ENCODE measurements at places on chromosomes 3 and 15.

DNA sequence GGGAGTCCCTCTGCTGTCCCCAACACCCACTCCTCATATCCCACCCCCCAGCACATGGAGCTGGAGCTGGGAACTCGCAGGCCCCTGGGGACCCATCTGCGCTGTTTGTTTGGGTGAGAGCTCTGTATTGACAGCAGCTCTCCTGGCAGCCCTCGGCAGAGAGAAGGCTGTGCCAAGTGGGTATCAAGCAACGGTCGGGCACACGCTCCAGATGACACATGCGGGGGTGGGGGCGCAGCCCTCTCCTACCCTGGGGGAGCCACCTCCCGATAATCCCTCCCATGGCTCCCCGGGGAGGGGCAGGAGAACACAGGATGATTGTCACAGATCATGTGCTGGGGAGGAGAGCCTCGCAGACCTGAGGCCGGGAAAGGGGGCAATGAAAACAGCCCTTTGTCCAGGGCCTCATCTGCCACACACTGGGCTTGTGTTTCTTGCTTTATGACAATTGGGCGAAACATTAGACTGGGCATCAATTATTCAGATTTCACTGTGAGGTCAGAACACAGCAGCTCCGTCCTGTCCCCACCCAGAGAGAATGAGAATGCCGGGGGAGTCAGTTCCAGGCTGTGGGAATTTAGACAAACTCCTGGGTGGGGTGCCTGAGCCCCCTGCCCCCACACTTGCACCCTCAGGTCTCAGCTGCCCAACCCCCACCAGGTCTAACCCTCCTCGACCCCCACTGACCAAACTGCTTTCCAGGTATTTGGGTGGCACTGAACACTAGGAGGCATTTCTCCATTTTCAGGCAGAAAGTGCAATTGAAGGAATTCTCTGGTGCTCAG is 46.4 kb upstream of the KLF13 start:
- no peak for DNase-seq

GRCh38 chr3:12097971-12098370 is 60.7 kb downstream of the TIMP4 start:
- DNase-seq: no peak

DNA sequence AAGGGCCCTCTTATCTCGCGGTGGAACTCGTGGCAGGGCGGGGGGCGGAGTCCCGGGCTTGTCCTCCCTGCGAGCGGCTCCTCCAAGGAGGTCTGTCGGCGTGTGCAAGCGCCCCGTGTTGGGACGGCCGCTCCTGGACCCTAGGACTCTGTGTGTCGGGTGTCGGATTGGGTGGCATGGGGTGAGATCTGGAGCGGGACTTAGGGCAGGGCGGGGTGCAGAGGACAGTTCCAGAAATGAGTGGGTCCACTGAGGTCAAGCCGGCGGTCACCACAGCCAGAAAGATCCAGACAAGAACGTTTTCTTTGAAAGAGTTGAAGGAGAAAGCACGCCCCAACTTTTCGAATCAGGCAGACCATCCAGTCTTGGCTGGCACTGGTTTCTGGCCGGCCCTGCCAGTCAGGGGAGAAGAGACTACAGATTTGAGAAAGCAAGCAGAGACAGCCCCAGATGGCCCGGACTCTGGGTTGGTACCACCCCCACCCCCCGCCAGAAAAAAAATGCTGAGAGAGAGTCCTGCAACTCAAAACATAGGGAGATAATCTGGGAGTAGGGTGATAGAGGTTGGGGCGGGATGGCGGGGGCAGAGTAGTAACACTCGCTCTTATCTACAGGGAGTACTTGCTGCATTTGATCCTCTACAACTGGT is 784 bp upstream of the CISH start:
- DNase-seq: no peak

DNA sequence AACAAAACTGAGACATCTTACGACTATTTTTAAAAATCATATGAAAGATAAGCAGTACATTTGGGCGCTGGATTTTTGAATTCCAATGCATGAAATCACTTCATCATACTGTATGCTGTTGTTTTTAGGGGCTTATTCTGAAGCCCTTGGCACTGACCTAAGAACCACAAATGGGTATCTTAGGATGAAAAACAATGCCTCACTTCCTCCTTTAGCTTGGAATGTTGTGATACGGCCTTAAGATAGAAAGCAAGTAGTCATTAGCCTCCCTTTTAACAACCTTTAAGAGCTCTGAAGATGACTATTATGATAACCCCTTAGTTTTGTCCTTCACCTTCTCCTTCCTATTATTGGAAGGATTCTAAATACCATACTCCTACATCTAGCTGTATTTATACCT is 289.8 kb downstream of the ARPP21 start:
- no peak for DNase-seq

DNA sequence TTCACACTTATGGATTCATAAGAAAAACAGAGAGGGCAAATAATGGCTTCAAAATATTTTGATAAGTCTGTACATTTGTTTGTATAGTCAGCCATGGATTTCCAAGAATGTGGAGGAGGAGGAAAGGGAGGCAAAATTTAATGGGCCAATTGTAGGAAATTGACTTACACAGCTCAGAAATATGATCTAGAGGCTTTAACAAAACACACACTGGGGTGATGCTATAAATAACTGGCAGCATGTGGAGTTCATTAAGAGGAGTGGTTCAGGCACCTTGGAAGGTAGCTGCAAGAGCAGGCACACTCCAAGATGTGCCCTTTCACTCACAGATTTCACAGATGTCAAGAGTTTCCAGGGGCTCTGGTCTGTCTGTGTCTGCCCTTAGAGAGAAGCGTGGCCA is 193.4 kb upstream of the RASGRP1 start:
- DNase-seq: no peak

DNA sequence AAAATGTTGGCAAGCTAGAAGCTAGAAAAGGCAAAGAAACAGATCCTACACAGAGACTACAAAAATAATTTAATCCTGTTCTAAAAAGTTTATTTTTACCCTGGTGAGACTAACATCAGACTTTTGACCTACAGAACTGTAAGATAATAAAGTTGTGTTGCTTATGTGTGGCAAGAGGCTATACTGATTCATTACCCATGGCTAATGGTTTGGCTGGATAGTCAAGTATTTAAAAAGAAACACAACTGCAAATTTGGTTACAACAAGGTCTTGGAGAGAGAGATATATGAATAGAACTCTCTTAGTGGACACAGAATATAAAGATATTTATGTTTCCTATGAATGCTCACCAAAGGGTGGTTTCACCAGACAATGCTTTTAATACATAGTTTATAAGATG is 364.2 kb upstream of the PLSCR5 start:
- no peak for DNase-seq

DNA sequence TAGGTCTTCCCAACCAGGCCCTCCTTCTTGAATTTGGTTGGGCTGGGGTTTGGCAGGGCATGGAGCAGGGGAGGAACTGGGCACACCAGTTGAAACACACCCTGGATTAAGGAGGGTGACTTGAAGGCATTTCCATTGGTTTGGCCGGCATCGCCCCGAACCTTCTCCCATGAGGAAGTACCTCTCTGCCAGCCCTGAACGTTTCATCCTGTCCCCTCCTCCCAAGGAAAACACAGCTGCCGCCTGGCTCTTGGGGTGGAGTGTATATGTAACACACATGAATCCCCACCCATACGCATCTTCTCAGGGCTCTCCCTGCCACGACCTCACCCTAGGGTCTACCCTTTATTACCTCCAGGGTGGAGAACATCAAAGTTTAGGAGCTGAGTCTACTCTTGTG is 14.6 kb downstream of the UBAP1L start:
- DNase-seq: no peak

GRCh38 chr15:64453689-64454037 is 6.7 kb upstream of the ZNF609 start:
- no peak for DNase-seq

DNA sequence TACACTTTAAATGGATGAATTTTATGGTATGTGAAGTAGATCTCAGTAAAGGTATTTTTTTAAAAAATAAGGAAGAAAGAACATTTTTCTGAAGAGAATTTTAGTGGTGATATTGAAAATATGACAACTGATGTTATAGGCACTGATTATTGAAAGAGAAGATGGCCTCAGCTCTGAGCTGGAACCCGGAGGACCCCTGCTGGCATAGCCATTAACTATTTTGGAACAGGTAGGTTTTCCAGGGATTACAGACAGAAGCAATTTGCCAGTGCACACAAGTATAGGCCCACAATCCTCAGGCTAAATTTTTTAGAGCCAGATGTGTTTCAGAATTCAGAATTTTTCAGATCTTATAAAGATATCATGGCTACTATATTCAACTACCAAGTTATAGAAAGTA is 315.9 kb upstream of the GPR149 start:
- no peak for DNase-seq

- DNase-seq: no peak
These were observed 679 bp downstream of the RPL35A start for GRCh38 chr3:197950677-197951061.

DNA sequence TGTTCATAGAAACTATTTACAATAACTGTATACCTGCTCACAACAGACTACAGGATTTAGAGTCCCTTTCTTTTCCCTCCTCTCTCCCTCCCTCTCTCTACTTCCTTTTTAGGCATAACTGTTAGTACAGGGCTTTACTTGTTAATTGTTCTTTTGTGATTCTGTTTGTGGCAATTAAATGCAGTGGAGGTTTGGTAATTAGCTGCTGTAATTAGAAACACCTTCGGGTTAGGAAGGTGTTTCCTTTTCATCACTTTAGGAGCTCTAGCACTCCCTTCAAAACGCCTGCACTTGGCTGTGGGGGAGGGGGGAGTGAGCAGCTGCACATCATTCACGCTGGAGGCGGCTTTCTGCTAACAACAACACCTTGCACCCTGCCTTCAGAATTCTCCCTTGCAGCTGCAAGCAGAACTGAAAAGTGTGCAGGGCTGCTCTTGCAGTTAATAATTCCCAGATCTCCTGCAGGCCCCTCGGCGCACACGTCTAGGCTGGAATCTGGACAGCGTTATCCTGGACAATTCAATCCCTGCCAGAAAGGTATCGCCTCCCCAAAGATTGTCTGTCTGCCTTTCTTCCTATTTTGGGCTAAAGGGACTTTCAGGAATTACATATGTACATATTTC is 242.6 kb upstream of the RGMA start:
- DNase-seq: no peak

- no peak for DNase-seq
These were observed 15.4 kb upstream of the MSL2 start for GRCh38 chr3:136211547-136211946.

GRCh38 chr15:33094336-33094735 is 100.2 kb downstream of the FMN1 start:
- DNase-seq: no peak

DNA sequence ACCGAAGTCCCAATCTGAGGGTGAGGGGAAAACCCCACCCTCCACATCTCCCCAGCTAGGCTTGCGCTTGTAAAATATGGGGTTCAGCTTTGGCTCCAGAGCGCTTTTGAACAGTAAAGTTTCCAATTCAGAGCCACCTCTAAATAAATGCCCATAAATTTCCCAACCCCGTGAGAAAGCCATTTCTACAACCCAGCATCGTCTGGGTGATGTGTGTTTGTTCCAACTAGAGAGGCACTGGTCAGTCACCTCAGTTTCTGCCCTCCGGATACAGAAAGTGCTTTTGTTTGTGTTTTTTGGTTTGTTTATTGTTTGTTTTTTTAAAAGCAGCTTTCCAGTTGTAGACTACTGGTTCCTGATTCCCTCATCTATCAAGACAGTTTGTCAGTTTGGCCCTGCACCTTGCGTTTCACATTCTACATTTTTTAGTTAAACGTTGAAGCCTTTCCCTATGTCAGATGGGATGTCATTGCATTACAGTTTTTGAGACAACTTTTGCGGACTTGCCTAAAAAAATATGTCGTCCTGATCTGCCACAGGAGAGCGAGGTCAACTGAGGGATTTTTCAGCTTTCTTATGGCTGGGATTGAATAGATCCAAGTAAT is 15.0 kb upstream of the SOX2 start:
- DNase-seq: no peak

DNA sequence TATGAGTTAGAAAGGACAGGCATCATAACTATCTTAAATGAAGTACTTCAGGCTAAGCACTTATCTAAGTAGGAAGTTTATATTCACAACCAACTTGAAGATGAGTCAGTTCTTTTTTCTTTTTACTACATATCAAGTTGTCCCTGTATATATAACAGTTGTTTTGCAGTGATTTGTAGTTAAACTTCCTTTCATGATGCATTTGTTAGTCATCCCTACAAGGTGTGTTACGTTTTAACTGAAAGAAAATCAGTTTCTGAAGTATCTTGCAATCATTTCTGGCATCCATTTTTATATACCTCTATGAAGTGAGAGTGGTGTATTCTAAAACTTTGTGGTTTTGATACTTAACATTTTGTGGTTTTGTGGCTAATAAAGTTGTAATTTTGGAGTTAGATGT is 46.1 kb downstream of the ZFAND6 start:
- DNase-seq: no peak

- no peak for DNase-seq
These were observed 50.3 kb downstream of the MTHFS start for GRCh38 chr15:79846539-79846938.

- DNase-seq: no peak
These were observed 34.8 kb downstream of the EHD4 start for GRCh38 chr15:41937568-41937923.

- DNase-seq: no peak
These were observed 45.5 kb downstream of the CPNE4 start for GRCh38 chr3:131989318-131989717.

DNA sequence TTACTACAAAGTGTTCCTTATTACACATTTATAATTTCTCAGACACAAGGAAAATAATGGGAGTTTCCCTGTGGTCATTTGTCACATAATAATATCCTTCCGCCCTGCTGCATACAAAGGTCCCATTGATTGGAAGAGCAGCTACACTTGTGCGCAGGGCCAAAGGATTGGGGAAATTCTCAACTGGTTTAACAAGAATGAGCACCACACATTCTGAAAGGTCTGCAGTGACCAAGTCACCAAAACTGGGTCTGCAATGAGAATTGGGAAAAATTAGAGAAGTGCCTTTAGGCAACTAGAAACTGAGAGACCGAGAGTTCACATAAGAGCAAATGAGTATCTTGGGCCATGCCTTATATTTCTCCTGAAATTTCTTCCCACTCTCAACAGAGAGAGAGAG is 98.2 kb upstream of the NR2F2 start:
- DNase-seq: no peak

GRCh38 chr3:167967257-167968036 is 128.3 kb downstream of the GOLIM4 start:
- DNase-seq: no peak

- no peak for DNase-seq
These were observed 34.3 kb downstream of the TLE3 start for GRCh38 chr15:70063261-70063925.

GRCh38 chr15:46146915-46147314 is 512.1 kb downstream of the SQOR start:
- no peak for DNase-seq

GRCh38 chr15:90264671-90265070 is 801 bp upstream of the NGRN start:
- no peak for DNase-seq

DNA sequence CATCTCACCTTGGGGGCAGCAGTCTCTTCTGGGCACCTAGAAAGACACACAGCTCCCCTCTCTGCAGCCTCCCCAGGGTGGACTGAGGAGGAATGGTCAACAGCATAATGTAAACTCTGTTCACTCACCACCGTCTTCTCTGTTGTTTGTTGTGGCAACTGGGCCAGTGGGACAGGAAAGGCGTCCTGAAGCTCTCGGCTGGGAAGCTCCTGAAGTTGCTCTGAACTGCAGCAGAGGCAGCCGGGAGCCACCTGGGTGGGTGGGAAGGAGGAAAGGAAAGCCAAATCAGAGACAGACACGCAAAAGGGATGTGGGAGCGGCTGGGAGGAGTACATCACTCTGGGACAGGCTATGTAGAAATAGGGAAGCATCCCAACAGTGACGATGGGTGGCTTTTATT is 52.7 kb downstream of the MYLK start:
- no peak for DNase-seq

- no peak for DNase-seq
These were observed 86.1 kb upstream of the CGNL1 start for GRCh38 chr15:57290187-57290586.

Data from cerebellar cortex (tissue), 1 donor.